Activated CD4-positive, alpha-beta T cell treated with anti-CD3 and anti-CD28 coated beads, Interleukin-2, amount 50 U/mL, for 4 hours (primary cell): ENCODE measurements at places on chromosomes 7 and 10.
A peak's percentile ranks its signal among the peaks of the same experiment; 100 is the strongest.

DNA sequence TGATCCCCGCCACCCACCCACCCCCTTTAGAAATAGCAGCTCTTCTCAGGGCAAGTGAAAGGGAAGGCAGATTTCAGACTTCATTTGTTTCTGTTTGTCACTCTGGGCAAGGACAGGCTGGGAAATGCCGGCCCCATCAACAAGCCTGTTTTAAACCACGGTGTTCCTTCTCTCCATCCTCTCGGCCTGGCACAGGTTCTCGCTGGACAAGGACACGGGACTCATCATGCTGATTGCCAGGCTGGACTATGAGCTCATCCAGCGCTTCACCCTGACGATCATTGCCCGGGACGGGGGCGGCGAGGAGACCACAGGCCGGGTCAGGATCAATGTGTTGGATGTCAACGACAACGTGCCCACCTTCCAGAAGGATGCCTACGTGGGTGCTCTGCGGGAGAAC is 42.3 kb downstream of the C10orf105 start:
- no peak for DNase-seq

- DNase-seq, result peak; percentile 37
Observed at GRCh38 chr7:23696916-23697441, 13.0 kb upstream of the STK31 start.

DNA sequence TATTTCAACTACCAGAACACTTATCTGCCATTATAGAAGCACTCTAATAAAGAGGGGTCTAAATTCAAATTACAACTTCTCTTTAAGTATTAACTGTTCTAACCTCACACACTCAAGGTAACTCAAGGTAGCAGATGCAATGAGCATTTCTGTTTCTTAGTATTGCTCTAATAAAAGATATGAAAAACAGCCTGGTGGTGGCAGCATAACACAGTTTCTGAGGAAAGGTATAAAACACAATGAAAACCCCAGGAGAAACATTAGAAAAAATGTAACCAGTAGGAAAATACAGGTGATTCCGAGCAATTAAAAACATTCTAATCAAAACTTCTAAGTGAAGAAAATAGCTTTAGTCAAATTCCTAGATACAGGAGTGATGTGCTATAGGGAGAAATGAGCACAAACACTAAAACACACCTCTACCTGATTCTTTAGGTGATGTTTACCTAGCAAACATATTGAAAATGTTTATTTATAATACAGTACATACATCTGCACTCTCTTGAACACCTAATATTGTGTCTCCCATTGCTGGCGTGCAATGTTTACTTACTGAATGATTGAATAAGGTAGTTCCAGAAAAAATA is 3.5 kb downstream of the MKRN1 start:
- DNase-seq, result peak; percentile 41

DNA sequence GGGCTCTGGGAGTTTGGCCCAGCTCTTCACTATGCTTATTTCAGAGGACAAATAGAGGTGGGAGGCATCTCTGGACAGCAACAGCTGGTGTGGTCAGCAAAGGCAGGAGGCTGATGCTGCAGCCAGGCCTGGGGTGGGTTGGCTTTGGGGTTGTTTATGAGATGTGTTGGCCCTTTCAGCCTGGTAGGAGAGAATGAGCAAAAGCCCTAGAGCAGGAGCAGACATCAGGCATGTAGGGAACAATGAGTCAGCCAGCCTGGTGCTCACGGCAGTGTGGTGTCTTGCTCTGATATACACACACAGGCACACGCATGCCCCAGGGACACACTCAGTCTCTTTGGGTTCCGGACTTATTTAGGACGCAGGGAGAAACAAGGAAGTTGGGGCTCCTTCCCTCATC is 157.1 kb downstream of the PRKCQ start:
- DNase-seq, result peak; percentile 43
